H7 (cell line): ENCODE measurements at places on chromosomes 2 and 18.

GRCh38 chr18:32174719-32175118, 15.1 kb upstream of the MEP1B start:
- no peak for DNase-seq

- DNase-seq, result no peak
Measured at GRCh38 chr2:215421859-215422461, 13.9 kb downstream of the FN1 start.

DNA sequence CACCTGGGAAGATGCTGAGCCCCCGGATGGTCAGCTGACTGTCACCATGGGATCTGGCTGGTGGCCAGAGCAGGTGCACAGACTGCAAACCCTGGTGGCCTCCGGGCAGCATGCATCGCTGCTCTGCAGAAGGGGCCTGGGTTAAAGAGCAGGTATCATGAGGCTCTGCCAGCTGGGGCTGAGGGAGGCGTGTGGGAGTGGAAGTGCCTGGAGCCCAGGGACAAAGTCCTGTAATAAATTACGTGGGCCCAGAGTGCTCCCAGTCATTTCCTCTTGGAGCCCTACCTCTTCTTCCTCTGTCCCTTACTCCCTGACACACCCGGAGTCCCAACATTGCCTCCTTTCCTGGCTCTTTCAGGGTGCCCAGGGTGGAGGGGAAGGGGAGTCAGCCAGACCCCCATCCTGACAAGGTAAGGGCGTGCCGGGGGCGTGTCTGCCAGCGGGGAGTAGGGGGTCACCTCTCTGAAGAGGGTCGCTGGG, at the start of gene MYO7B:
Gene MYO7B (plus strand): TSS at position 262 of the 480 bp plus-strand sequence. CDS start 24,040 bp downstream, outside the sequence.
- peak; percentile 28 for DNase-seq

DNA sequence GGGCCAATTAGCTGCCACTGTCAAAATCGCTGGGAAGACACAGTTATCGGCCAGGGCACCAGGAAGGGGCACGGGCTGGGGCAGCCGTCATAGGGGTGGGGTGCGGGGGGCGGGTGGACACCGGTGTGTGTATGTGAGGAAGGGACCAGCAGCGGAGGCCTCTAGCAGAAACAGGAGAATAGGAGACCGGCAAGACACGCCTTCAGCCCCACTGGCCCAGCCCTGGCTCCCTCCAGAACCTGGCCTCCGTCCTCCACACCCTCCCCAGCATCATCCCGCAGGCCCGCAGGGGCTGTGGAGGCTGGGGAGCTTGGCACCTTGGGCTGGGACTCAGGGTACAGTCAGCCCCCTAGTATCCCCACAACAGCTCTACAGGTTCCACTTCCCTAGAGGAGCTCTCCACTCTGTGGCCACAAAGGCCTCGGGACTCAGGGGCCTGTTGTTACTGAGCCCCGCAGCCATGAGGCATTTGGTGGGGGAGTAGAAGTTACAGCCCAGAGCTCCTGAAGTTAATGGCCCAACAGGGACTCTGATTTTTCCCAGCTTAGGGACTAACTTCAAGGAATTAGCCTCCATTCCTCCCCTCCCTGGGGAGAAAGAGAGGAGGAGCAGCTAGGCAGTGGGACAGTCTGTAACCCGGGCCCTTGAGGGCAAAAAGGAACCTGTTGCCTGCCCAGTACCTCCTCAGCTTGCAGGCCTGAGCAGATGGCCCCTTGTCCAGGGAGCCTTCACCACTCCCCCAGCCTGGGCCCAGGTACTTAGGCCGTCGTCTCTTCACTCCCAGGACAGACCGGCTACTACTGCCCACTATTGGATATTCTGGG, 19.9 kb downstream of the SH2D6 start:
- DNase-seq, result peak; percentile 76

- no peak for DNase-seq
Measured at GRCh38 chr2:20648206-20648605, 2.7 kb downstream of the HS1BP3 start.

GRCh38 chr2:1026141-1026540, 75.5 kb downstream of the SNTG2 start:
- no peak for DNase-seq

DNA sequence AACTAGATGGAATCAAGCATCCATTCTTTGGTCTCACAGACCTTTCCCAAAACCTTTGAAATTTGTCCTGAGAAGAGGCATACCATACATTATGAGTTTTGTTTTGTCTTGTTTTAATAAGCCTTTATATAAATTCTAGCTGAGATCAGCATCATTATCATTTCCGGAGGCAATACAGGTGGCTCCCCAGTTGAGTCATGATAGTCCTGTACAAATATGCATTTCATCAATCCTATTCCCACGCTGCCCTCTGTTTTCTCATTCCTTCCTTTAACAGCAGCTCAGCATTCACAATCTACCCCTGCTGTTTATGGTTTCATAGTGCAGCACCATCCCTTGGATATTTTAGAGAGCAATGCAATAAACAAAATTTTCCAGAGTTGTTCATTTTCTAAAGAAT, 216.7 kb downstream of the TXNL1 start:
- no peak for DNase-seq

DNA sequence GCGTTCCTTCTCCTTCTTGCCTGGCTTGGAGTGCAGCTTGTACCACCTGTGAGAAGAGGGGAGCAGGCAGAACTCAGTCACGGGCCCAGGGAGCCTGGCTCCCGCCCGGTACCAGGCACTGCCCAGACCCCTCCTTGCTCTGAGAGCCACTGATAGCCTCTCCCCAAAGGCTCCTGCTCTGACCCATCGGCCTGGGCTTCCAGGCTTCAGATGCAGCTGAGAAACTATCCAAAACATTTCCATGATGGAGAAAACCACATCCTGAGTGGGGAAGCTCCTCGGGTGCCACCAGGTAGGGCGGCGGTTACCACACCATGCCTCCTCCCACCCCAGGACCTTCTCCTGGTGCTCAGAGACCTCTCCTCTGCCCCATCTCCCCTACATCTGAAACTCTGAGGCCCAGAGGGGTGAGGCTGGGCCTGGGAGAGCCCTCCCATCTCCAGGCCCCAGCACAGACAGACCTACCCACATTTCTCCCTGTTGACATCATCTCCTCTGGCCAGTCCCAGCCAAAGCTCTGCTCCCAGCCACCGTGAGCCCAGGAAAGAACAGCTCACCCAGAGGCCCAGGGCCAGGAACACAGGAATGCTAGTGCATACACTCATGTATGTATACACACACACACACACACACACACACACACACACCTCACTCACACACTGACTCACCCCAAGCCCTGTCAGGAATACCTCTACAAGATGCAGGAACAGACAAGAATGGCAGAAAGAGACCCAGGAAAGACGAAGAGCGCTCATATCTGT, 17.9 kb upstream of the SFXN5 start:
- DNase-seq, result no peak

GRCh38 chr2:234550511-234551107, 53.7 kb upstream of the ARL4C start:
- DNase-seq, result peak; percentile 87

DNA sequence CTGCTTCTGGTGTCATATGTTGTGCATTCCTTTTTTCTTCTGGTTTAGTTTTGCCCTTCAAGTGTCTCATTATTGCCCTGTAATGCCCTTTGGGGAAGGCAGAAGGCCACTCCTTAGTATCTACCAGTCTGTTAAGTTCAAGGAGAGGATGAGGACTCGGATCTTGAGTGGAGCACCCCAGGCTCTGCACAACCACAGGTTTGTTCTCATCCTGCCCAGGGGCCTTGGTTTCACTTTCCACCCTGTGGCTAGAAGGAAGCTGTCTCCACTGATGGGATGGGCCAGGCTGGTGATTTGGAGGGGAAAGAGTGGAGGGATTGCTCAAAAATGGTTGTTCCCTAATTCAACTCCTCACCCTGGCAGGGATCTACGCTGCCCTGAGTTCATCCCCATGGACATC, 30.2 kb upstream of the RAB11FIP5 start:
- DNase-seq, result no peak

- DNase-seq, result no peak
Measured at GRCh38 chr2:46284260-46284659, 12.9 kb upstream of the EPAS1 start.

- DNase-seq, result peak; percentile 17
Measured at GRCh38 chr18:34592961-34593382, 117.1 kb upstream of the DTNA start.

DNA sequence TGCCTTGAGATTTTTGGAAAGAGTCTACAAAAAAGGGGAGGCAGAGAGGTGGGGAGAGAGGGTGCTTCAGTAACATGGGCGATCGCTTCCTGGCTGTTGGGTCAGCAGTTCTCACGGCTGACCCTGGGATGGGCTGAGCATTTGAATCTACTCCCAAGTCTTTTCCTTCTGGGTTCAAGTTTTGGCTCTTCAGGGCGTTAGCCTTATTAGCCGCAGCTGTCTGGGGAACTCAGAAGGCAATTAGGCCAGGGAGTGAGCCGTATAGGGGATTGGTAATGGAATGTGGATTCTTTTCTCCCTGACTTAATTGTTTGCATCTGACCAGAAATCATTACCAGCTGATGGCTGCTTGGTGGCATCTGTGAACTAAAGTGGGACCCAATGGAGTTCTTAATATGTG, 250.5 kb upstream of the SKOR2 start:
- DNase-seq, result no peak

DNA sequence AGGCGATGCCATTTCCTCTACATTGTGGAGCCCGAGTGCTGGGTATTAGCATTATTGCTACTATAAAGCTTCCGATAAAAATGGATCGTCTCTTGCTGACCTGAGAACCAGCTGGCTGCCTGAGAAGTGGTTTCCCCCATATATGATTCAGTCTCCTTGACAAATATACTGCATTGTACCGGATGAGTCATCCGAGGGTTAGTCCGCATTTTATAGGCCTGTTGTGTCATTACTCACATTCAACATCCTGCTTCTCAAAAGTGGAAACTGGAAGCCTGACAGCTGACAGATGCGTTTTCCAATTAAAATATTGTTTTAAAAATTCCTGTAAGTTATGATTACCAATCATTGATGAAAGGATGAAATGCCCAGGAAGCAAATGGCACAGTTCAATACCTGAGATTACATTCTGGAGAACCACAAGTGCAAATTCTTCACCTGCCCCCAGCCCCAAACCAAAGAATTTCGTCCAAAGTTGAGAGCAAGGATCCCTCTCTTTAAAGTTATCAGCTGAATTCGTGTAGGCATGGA, 65.7 kb downstream of the SPRED2 start:
- DNase-seq, result no peak

DNA sequence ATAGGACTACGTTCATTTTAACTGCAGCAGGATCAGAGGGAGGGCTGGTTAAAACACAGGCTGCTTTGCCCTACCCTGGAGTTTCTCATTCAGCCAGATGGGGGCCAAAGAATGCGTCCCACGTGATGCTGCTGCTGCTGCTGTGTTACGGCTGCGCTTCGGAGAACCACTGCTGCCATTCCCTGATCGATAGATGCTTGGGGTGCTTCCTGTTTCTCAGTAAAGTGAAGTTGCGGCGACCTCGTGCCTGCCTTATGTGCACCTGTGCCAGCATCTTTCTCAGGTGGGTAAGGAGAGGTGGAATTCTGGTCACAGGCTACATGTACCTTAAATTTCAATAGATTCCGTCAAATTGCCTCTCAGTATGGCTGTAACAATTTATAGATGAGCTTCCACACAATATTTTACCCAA, 24.7 kb upstream of the TOGARAM2 start:
- peak; percentile 67 for DNase-seq
